Right ventricle myocardium inferior (tissue), 1 donor: ENCODE measurements at places on chromosomes 16 and 17.
A peak's percentile ranks its signal among the peaks of the same experiment; 100 is the strongest.

DNA sequence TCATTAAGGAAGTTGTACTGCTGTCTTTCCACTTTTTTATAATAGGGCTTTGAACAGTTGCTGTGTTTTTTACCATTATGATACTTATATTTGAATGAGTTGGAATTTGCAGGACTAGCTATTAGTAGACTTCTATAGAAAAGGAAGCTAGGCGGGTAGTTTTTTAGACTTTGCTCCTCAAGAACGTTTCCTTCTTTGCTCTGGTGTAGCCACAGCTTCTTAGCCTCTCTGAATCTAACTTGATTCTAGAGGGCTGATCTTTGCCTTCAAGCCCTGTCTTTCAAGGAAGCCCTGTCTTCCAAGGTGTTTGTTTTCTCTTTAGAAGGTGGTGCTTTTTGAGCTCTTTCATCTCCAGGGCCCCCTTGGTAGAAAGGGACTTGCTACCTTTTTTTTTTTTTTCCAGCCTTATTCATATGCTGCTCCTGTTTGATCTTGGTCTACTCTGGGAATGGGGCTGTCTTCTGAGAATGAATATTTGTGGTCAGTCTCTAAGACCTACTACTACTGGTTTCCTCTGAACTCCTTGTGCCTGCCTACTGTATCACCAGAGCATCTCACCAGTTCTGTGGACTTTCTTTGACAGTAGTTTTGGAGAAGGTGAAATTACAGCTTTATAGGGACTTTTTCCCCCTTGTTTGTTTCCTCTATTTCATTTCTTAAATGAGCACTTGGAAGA, 52.3 kb upstream of the RASL10B start:
- DNase-seq = no peak

GRCh38 chr17:81792675-81793615, 11.0 kb upstream of the GCGR start:
- DNase-seq = no peak

- no peak for DNase-seq
These were observed 186.5 kb downstream of the STX8 start for GRCh38 chr17:9389111-9389527.

GRCh38 chr17:58641887-58642311, 49.9 kb downstream of the TEX14 start:
- no peak for DNase-seq

DNA sequence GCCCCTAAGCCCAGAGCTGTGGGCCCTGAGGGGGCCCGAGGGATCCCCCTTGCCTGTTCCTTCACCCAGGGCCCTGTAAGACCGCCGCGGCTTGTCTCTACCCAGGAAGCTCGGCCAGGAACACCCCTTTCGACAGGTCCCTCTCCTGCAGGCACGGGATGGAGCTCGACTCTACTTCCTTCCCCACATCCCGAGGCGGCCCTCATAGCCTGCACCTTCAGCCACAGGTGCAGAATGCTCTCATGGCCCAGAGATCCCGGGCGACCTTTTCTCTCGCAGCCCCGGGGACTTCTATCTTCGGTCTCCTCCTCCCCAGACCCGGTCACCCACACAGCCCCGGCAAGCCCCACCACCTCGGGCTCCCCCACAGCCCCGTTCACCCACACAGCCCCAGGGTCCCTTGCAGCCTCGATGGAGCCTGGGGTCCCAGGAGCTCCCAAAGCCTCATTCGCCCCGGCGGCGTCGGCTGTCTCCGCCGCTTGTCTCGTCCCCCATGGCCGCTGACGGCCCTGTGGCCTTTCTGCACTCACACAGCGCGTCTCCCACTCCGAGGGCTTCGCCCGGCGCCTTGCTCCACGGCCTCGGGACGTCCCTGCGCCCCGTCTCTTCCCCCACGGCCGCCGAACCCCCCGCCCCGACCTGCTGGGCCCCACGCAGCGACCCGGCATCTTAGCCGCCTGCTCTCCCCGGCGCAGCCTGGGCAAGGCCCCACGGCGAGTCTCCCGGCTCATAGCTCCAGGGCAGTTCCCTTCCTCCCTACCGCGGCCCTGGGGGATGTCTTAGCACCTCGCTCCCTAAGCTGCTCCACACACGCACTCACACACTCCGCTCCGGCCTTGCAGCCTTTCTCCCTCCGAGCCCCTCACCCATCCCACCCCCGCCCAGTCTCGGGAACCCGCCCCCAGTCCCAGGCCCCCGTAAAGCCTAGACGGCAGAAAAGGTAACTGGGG, 650 bp downstream of the KIAA0753 start:
- DNase-seq = peak; percentile 72

DNA sequence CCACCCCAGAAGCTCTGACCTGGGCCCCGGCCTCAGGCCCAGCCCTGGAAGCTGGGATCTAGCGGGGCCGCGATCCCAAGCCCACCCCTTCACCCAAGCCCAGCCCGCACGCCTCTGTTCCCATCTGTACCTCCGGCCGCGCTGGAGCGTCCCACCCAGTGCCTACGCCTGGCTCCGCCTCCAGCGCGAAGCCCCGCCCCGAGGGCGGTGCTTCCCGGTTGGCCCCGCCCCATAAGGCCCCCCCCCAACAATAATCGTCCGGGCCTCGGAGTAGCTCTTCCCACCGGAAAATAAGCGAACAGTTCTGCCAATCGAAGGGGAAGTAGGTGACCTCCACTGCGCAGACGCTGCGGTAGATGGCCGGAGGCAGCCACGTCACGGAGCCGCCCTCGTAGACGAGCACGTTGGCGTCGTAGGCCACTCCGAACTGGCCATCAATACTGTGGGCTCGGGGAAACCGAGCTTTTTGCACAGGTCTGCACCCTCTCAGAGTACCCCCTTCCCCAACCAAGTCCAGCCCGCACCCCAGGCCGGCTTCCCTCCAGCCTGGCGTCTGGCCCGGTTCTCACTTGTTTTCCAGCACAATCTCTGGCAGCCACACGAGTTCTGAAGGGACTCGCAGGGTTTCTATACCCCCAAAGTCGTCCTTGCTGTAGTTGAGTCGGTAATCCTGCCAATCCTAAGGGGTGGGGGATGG, 1.1 kb downstream of the CHRNE start:
- DNase-seq = peak; percentile 88

DNA sequence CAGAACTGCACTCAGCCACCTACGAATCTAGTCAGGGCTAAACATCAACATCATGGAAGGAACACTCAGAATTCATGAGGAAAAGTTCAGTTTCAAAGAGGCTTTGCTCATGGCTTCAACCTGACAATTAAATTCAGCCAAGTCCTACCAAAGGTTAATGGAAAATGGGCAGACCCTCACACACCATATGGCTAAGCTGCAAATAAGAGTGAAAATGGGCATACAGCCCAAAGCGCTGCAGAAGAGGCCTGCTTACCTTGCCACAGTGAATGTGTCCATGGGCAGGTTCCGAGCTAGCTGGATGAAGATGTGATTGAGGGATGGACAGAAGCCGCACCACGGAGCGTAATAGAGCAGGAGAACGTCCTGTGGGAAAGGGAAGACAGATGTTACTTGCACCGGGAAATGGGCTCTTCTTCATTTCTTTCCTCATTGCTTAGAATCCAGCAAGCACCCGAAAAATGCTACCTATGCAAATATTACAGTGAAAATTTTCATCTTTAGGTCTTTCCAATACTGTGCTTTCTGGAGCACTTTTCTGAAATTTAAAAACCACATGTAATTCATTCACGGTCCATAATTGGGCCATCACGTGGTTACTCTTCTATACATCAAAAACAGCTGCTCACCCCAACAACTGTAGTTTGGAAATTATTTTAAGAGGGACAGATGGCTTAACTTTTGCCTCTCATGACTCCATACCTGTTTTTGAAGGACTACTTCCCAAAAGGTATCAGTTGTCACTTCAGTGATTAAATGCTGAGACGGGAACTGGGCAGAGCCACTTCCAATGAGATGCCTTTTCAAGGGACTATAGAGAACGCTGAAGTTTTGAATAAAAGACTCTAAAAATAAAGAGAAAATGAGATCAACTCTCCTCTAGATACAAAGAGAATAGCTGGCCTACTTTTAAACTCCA, 19.6 kb downstream of the SNN start:
- no peak for DNase-seq

DNA sequence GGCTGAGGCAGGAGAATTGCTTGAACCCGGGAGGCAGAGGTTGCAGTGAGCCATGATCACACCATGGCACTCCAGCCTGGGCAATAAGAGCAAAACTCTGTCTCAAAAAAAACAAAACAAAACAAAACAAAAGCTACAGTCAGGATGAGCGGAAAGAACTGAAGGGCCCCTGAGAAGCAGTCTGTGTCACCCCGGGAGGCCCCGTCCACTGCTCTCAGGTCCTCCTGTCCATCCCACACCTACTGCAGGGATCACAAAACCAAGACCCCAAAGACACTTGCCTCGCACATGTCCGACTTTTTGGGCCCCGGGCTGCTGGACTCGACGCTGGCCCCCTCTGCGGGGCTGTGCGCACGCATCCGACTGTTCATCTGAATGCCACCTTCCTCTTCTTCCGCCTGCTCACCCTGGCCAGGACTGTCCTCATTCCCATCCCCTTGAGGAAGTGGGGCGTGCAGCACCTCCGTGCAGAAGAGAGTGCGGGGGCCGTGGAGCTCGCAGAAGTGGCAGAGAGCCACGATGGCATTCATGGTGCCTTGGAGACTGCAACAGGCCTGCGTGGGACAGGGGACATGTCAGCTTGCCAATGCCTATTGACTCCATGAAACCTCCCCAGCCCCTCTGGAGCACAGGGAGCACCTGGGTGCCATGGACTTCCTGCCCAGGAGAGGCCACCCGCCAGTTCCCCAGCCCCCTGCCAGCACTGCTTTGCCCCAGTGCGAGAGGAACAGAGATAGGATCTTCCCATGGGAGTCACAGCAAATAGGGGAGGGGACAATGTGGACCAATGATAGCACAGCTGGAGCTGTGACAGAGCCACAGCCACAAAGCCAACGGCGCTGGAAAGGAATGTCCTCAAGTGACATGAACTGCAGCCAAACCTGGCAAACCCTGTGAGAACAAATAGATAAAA, 9.1 kb downstream of the FLCN start:
- no peak for DNase-seq

- peak; percentile 28 for DNase-seq
These were observed 64.5 kb downstream of the SMPD3 start for GRCh38 chr16:68383858-68384257.

DNA sequence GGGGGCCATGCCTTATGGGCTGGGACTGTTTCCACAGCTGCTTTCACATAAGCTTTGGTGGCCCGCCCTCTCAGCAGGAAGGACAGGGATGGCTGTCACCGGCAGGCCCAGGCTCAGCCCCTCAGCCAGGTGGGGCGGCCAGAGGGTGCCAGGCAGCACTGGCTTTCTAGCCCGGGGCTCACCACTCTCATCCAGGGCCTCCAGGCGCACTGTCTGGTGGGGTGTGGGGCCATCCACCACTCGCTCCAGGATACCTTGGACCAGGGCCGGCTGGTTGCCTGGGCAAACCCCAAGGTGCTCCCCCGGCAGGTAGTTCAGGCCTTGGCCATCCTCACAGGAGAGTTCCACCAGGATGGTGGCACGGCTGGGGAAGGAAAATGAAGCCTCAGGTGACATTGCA, 35.0 kb downstream of the NOS2 start:
- no peak for DNase-seq

DNA sequence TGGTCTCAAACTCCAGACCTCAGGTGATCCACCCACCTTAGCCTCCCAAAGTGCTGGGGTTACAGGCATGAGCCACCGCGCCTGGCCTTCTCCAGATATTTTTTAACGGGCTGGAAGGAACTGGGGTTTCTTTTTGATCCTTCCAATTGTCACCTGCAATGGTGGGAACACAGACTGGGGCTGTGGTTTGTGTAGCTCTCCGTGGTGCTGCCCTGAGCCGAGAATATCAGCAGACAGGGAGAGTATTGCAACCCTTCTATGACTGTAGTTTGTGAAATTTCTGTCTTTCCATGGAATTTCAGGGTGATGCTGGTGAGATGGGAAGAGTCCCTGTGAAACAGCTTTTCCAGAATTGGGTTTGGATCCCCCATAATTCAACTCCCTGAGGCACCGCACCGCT, 263.5 kb downstream of the ENGASE start:
- no peak for DNase-seq

DNA sequence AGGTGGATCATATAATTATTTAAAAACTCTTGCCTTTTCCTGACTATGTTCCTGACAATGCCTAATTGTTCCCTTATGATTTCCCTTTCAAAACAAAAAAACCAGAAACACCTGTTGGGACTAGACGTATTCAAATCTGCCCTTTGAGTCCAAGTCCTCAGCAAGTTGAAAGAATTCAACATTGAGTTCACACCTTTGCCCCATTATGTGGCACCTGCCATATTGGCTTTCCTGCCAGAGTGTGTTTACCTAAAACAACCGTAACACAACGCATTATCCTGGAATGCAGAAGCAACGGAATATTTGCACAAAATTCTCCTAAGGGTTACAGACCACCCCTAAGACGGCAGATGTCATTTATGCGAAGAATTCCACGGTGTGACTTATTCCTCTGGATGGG, 105.9 kb downstream of the ZFHX3 start:
- DNase-seq = no peak
